Pancreas (tissue), 10 donors: ENCODE measurements at places on chromosomes 1 and 21. TPM values are rescaled to one million over a fixed set of nuclear protein-coding genes. Genes with fewer than 3 reads are reported as not detected.

DNA sequence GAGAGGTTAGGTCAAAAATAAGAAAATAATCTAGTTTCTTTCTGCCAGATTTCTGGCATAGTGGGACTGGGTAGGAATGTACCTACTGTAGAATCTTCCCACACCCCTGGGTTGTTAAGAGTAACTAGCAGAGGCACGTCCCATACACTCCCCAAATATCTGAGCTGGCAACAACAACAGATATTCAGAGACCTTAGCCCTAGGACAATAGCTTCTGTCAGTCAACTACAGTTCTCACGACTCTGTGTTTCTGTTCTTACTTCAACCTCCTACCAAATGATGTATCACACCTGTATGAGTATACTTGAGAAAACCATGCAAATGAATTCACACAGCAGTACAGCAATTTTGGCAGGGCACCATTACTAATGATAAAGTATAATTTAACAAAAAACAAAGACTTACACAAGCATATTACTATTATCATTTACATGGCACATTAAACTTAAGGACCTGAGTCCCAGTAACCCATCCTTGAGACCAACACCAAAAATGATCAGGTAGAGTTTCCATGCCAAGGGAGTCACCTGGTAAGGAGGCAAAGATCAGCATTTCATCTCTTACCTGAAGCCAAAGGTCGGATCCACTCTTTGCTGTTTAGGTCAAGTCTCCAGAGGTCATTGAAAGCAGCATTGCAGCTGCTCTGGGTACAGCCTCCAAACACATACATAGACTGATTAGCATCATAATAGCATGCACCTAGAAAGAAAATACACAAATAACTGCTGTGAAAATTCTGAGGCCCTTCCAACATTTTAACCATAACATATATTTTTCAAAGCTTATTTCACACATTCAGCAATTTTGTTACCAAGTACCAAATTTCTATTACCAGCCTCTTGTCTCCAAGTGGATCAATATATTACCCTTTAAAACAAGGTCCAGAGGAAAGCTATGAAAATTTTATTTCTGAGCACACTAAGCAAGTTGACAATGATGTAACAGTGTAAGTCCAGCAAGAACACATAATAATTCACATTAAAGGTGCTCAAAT lies 57.5 kb upstream of the CPLANE2 start:
- DNase-seq, result no peak

DNA sequence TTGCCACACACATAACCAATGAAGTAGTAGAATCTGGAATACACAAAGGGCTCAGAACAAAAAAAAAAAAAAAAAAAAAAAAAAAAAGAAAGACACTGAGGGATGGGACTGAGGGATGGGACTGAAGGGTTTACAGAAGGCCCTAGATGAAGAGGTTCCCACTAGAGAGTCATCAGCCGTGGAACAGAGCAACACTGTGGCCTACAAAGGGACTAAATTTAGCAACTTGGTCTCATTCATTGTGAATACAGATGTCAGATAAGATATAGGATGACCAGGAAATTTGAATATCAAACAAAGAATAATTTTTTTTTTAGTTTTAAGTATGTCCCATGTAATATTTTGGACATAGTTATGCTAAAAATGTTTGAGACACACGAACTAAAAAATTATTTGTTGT lies 62.1 kb downstream of the GLUL start:
- DNase-seq, result no peak

- DNase-seq, result no peak
Observed at GRCh38 chr1:181010789-181011188, 11.9 kb downstream of the STX6 start.

GPR3 gene
- total RNA-seq, result not detected

PPM1J gene
- total RNA-seq, result 1.6 TPM

NBL1 gene
- 17.5 TPM for total RNA-seq
